Activated T-helper 2 cell treated with anti-CD3 and anti-CD28 coated beads, Interferon-gamma antibody, Interleukin-2, Interleukin-4, amounts not matched to agents 10 μg/mL and 5 μg/mL and 100 μg/mL, durations not matched to agents 14 hours and 24 hours and 36 hours (primary cell): ENCODE measurements at places on chromosomes 3 and 15. TPM values are rescaled to one million over a fixed set of nuclear protein-coding genes. Genes with fewer than 3 reads are reported as not detected.

GRCh38 chr3:103690536-103690935 lies 1255.7 kb downstream of the ZPLD1 start:
- no peak for DNase-seq

- no peak for DNase-seq
Measured at GRCh38 chr3:99645277-99646106, 7.1 kb downstream of the COL8A1 start.

DNA sequence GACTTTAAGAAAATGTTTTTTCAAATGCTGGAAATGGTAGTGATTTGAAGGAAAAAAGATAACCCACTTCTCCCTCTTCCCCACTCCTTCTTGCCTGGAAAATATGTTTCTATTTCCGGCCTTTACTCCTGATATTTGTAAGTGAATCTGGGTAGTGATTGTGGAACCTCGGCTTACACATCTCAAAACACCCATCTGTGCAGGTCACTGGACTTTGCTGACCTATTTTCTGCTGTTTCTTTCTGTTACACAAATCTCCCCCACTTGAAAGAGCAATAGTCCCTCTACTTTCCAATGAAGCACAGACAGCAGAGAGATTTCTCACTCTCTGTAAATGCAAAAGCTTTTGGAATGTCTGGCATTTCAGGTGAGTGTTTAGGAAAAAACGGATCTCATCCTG lies 76.9 kb upstream of the ICE2 start:
- DNase-seq = no peak

DNA sequence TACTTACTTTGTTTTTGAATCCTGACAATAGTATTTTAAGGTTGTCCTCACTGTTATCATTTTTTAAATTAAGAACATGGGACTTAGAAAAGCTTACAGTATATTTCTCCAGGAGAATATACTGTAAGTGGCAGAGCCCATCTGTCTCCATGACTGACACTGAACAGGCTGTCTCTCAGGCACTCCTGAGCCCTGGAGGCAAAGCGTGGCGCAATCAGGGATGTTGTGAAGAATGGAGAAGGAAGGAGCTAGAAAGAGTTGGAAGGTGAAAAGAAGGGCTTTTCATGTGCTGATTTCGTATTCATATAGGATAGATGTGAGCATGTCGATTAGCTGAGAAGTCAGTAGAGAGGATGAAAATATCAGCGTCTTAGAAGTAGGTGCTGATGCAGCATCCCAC lies 41.5 kb downstream of the FGF12 start:
- no peak for DNase-seq

Gene ARGFX
- total RNA-seq = not detected in 2 replicates

Gene SIDT1
- total RNA-seq = 10.2 and 11.7 TPM in 2 replicates

GRCh38 chr15:67685008-67685599 lies 140.2 kb upstream of the SKOR1 start:
- no peak for DNase-seq

DNA sequence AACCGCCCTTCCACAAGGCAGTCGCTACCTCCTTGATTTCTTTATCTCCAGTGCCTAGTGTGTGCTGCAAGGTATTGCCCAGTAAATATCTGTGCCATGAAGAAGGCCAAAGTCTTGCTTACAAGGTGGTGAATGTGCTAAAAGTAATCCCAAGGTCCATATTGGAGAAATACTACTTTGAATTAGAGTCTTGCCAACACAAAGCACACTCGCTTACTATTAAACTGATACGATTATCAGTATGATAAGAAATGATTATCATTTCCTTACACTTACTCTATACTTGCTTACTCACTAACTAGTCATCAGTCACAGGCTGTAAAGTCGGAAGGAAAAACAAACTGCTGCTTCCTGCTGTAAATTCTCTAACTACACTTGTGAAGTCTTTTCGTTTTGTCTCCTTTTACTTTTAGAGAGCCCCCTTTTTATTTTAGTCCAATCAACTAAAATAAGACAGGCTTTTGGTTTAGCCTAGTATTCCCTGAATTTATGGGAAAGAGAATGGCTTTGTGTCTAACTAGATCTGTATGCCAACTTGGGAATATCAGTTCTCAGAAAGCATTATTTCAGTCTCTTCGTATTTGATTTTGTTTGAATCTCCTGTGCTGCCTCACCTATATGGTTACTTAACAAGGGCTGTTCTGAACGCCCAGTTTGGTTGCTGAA lies 107.1 kb upstream of the TSC22D2 start:
- no peak for DNase-seq

GRCh38 chr3:44890258-44890657 lies 15.8 kb downstream of the TGM4 start:
- no peak for DNase-seq

DNA sequence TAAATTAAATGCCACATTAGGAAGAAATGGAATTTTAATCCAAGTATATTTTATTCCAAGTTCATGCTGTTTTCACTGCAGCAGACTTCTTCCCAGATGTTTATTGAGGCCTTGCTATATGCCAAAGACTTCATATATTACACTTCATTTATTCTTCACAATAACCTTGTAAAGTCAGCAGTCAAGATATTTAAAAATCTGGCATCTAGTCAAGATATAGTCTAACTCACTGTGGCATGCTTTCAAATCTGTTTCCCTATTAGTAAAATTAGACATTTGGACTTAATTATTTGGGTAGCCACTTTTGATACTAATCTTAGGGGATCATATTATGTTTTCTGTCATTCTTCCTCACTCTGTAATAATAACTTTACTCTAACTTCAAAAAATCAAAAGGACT lies 81.5 kb upstream of the VGLL3 start:
- DNase-seq = no peak

Gene SATB1
- total RNA-seq = 831 and 866 TPM in 2 replicates

- no peak for DNase-seq
Measured at GRCh38 chr3:126052196-126053058, 31.5 kb downstream of the SLC41A3 start.

Gene CDC25A
- 39.1 and 40.5 TPM in 2 replicates for total RNA-seq

DNA sequence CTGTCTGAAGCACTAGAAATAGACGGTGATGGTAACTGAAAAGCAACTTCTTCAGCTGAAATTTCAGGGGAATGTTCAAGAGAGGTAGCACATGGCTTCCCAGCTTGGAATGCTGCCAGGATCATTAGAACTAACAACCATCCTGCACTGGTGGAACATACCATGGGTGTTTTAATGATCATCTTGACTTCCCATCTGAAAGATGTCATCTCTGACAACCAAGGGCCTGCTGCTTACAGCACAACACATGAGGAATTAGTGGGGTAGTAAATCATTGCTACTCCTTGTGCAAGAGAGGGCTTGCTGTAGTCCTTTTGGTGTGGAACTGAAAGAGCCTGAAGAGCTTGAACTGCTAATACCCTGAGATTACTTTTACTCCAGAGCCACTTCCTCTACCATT lies 853.7 kb downstream of the MCTP2 start:
- no peak for DNase-seq
